ENCODE measurements at places on chromosomes 1 and 21.

DNA sequence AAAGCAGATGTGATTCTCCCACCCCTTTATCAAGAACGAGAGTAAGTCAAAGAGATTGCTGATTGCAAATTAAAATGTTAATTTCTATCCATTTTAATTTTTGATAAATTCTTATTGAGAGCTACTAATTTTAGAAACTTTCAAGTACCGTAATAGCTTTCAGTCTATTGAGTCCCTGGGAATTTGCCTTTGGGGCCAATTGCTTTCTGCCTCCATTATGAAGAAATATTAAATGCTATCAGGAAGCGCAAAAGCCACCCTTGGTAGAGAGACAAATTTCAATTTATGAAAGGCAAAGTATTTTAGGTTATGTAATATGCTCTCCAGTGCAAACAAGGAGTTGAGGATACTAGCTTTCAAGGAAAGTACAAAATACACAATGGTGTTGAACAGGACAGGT is 332.2 kb downstream of the RGS7 start:
- no peak for DNase-seq

GRCh38 chr1:32338637-32339145 is 2.7 kb upstream of the MARCKSL1 start:
- DNase-seq: no peak

GRCh38 chr1:84643183-84643582 is 47.1 kb downstream of the SSX2IP start:
- DNase-seq: no peak

DNA sequence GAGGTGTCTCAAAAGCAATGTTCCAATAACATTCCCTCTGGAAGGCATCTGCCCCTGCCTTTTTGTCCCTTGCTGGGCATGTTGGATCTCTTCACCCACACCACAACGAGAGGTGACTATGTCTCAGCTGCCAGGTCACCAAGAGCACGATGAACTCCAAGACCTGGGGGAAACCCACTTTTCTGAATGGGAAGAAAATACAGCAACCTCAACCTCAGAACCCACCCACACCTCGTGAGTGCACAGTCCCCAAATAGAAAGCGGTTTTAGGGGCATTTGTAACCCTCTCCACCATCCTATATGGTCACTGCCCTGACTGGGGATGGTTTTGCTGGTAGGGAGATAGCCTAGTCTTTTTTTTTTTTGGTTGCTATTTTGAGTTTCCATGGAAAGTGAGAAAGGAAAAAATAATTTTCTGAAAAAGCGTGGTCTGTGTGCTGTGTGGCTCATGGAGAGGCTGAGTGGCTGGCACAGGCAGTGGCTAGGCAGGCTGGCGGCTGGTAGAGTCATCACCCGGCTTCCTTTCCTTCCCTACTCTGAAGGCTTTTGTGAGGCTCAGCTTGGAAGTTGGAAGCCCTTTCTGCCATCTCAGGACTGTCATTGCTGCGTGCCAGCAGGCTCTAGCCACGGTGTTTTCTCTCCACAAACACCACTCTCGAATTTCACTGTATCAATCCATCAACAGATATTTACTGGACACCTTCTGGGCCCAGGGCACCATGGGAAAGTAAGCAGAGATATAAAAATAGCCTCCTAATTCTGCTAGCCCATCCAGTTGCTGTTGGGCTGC is 15.8 kb downstream of the TSPAN2 start:
- peak; percentile 78 for DNase-seq

DNA sequence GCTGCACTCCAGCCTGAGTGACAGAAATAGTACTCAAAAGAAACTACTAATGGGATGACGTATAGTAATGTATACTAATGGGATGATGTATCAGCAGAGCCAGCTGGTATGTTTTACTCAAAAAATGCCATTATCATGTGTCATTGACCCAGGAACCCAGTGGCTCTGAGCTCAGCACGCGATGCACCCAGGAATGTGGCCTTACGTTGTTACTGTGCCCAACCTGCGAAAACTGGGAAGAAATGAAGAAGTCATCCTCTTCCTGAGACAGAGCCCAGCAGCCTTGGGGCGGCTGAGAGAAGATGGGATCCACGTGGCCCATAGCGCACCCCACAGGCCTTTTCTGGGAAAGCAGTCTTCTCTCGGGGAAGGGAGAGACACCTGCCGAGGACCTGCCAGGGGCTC is 8.8 kb downstream of the UBE2J2 start:
- DNase-seq: no peak

- DNase-seq: no peak
Observed at GRCh38 chr21:32276671-32277070, 2.2 kb downstream of the MIS18A start.

DNA sequence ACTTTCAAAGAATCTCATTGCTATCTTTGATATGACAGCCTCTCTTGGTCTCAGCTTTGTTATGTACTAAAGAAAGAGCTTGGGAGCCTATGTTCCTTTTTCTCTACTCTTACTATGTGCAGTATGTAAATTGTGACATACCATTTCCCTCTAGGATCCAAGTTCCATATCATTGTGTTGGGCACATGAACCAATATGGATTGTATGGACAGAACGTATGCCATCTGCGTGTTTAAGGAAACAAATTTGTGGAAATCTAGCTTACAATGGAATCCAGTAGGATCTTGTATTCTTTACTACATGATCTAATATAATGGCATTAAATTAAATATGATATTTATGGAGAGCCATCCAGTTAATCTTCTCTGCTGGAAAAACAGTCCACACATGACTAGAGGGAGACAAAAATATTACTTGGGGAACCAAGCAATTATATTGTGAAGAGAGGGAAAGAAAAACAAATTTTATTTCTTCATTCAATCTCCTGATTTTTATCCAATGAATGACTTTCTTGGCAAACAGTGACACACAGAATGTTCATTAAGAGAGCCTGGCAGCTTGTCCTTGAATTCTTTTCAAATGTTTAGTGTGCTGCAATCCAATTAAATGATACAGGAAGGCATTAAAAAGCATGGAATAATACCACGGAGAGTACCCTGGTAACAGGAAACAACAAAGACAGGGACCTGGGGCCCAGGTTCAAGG is 106.5 kb upstream of the DAB1 start:
- DNase-seq: no peak

- no peak for DNase-seq
Observed at GRCh38 chr1:229264487-229264886, 6.4 kb upstream of the RAB4A start.

- peak; percentile 96 for DNase-seq
Observed at GRCh38 chr1:156282479-156283222, at the start of gene SMG5. Gene SMG5, minus strand, starts transcription at chr1:156282825. Its CDS starts 145 bp downstream, at chr1:156282680.

- DNase-seq: no peak
Observed at GRCh38 chr1:87240661-87241285, 87.9 kb upstream of the LMO4 start.

DNA sequence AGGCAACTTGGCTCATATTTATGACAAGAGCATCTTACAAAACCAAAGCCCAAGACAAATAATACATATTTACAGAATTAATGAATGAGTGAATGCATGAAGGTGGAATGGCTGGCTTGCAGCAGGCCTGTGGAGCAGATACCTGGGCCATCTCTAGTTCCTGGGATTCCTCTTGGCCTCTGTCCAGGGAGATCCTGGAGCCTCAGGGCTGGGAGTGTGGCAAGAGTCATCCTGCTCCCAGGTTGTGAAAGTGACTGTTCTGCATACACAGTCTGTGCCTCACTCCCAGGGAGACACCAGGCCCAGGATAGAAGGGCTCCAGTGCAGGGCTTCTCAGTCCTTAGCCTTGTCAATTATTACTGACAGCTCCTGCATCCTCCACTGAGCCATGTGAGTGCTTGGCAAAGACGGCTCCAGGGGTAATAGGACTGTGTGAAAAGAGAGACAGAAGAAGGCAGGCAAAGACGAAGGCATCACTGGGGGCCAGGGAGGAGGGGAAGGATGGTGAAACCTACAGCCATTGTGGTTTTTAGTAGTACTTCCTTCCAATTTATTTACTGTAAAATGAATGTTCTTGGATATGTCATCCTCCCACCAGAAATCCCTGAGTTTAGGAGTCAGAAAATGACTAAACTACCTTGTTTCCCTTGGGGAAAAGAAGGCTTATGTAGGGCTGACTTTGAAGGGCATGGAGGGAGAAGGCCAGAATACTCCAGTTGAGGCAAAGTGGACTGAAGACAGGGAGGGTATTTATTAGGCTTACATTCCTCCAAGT is 14.3 kb upstream of the KPRP start:
- DNase-seq: no peak

- no peak for DNase-seq
Observed at GRCh38 chr1:246350745-246351144, 156.3 kb downstream of the SMYD3 start.

DNA sequence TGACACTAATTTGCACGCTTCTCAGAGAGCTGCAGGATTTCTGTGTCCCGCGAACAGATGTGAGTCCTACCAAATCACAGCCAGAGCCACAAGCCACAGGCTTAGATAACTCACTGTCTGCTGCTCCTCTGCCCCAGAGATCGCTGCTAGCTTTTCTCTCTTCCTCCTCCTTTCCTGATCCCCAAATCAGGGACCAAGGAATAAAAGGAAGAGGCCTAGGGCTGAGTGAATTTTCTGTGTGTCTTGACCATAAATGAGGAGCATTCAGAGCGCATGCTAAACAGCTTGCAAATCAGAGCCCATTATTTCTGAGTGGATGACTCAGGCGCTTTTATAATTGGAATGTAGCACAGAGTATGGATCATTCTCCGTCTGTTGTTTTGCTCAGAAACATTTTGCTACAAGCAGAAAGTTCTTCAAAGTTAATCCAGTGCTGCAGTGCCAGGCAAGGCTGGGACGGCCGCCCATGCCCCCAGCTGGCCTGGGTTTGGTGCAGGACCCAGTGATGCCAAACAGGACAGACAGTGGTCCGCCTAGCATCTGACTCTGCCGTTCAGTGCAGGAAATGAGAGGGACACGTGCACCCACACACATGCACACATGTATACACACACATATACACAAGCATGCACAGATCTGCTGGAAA is 38.2 kb downstream of the KCNAB2 start:
- no peak for DNase-seq

DNA sequence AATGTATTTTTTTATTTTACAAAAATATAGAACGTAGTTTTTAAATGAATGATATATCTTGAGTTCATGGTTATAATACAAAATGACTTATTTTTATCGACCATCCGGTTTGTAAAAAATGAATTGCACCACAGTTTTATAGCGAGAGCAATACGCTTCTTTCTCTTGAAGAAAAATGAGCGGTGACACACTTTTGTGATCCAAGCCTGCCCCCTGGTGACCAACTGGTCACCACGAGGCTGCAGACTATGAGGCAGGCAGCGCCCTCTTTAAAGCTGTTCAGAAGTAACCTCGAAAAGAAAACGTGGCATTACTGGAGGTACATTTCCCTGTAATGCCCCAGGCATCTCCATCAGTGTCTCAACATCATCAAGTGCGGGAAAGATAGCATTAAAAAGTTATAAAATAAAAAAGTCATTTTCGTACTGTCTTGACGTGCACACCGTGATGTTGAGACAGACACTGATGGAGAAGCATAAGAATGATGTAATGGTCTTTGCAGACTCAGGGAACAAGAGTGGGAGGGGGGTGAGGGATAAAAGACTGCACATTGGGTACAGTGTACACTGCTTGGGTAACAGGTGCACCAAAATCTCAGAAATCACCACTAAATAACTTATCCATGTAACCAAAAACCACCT is 734.2 kb upstream of the ADAMTS5 start:
- peak; percentile 80 for DNase-seq

DNA sequence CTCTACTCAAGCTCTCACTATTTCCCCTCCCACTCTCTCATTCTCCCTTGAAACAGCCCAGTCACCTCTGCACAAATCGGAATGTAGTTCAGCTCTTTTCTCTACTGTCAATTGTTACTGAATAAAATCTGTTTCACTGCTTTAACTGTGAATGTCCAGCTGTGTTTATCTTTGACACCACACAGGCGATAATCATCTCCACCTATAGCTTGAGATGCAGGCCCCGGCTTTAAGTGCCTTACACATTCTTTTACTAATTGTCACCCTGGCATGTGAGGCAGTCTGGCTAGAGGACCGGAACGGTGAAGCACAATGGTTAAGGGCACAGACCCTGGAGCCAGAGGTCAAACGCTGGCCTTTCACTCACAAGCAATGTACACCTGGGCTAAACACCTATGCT is 122.8 kb upstream of the C8B start:
- DNase-seq: no peak

- no peak for DNase-seq
Observed at GRCh38 chr1:202362212-202362611, 13.7 kb downstream of the PPP1R12B start.

DNA sequence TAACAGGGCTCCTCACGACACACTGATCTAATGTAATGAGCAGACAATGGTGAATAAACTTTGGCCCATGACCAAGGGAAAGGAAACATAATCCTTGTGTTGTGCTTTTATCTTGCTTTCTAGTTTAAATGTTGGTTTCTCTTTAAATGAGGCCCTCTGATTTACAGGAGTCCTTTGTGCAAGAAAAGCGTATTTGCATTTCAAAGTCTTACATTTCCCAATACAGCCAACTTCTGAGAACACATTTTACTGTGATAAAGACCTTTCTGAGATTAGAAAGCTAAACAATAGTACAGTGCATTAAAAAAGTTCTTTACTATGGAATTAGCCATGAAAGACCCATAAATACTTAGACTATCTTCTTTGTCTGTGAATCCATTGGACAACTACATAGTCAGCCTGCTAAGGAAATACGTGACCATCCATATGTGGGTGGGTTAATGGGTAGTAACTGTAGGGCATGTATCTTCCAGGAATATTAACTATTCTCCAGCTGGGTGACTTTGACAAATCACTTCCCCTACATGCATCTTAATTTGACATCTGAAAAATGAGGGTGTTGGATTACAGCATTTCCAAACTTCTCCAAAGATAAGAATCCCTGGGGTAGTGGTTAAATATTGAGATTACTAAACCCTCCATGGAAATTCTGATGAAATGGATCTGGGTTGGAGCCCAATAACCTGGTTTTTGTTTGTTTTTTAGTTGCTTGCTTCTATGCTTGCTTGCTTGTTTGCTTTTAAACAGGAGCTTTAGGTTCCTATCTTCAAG is 50.3 kb upstream of the USP1 start:
- no peak for DNase-seq

- DNase-seq: no peak
Observed at GRCh38 chr1:115850937-115851336, 10.0 kb upstream of the NHLH2 start.

DNA sequence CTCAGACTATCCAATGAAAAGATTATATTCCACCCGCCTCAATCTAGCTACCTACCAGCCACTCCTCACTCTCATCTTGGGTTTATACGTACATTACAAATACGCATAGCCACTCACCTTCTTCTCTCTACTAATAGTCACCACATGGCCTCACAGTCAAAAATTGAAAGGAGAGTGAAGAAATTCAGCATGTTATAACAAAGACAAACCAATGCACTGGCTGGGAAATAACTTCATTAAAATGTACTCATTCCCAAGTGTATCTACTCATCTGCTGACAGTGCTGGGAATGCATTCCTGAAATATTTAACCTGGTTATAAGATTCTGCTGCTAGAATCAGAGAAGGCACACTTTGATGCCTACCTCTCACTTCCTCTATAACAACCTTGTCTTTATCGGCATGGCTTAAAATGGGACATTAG is 6.5 kb downstream of the ZNF644 start:
- no peak for DNase-seq

GRCh38 chr1:77465139-77465538 is 183.3 kb downstream of the AK5 start:
- no peak for DNase-seq

- no peak for DNase-seq
Observed at GRCh38 chr1:233055879-233056641, 105.6 kb downstream of the NTPCR start.

GRCh38 chr1:230909974-230910754 is 41.8 kb upstream of the C1orf198 start:
- peak; percentile 87 for DNase-seq

Measured in tibial artery (tissue), 4 donors.